ENCODE measurements at places on chromosomes 2 and 18.

GRCh38 chr2:85751627-85752026, 2.2 kb upstream of the ATOH8 start:
- DNase-seq = no peak

GRCh38 chr2:137020452-137021196, 255.3 kb downstream of the THSD7B start:
- DNase-seq = no peak

GRCh38 chr2:11539317-11540147, 5.7 kb downstream of the GREB1 start:
- DNase-seq = no peak

- no peak for DNase-seq
These were observed 2.2 kb upstream of the TNS1 start for GRCh38 chr2:218005028-218005427.

DNA sequence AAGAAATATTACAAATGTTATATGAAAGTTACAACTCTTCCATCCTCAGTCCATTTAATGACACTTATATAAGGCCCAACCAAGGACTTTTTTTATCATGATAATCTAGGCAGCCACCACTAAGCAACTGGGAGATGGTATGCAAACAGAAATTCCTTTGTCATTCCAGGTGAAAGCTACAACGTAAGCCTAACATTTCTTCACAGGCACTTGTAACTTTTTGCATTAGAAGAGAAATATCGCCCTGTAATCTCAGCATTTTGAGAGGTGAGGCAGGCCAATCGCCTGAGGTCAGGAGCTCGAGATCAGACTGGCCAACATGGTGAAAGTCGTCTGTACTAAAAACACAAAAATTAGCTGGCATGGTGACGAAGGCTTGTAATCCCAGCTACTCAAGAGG, 581.2 kb upstream of the SLC8A1 start:
- DNase-seq = no peak

DNA sequence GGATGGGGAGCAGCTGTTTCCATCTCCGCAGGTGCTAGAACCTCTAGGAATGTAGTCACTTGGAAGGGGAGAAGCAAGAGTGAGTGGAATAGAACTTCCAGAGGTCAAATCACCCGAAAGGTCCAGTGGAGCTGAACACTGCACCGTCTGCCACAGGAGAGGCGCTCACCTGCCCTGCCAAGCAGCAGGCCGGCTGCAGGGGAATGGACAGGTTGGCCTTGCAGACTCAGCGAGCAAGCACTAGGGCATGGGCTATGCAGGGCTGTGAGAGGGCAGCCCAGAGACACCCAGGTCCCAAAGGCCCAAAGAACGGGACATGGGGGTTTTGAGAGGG, 214.2 kb downstream of the TNS1 start:
- DNase-seq = no peak

DNA sequence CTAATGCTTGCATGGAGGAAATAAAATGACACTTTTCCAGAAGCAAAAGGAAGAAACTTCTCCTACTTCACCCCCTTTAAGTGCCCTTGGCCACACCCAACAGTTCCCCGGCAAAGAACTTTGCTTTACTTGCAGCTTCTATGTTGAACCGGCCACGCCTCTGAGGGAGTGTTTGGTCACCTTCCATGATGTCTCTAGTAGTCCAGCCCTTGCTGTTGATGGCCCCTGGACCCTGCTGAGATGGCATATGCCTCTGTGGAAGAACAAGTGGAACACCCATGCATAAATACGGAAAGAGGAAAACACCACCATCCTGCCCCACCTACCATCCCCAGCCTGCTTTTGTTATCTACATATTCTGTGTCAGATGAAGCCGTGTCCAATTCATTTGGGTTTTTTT, 218.3 kb upstream of the POU3F3 start:
- no peak for DNase-seq

- no peak for DNase-seq
These were observed 107.3 kb downstream of the TMEFF2 start for GRCh38 chr2:192087398-192087958.

- DNase-seq = no peak
These were observed 48.8 kb downstream of the PTRHD1 start for GRCh38 chr2:24744356-24744755.

DNA sequence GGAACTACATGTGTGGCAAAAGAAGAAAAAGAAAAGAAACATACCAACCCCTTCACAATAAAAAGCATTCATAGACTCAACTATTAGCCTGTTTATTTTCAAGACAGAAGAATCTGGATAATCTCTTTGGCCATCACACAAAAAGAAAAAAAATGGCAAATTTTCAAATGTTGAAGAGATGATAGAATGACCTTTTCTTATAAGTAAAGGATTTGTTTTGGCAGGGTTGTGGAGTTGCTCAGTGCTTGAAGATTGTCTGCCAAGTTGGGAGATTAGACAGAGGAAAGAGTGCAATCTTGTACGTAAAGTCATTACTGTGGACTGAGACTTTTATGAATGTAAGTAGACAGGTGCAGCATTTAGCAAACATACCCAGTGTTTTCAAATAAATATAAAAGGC, 18.5 kb upstream of the FAM171B start:
- DNase-seq = no peak

- peak; percentile 3 for DNase-seq
These were observed 26.2 kb upstream of the INSIG2 start for GRCh38 chr2:118062048-118062447.

DNA sequence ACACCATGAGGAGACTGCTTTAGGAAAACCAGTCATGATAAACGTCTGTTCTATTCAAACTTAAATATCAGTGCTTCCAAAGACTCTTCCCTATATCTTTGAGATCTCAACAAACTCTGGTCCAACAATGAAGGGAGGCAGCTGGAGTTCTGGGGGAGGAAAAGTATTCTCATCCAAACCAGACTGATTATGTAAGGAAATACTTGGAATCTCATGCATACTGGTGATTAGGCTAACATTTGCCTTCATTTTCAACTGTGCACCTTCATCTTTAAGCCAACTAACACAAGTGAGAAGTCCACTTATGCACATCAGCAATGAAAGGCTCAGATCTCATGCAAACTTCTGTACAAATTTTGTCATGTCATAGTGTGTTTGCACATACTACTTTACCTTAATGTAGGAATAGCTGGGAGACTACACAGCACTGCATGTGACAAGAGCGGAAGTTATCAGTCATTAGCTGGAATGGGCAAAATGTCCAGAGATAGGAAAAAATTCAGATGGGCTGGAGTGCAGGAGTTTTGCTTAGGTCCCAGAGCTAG, 67.5 kb upstream of the STK17B start:
- DNase-seq = no peak

- DNase-seq = no peak
These were observed 36.5 kb downstream of the RRM2 start for GRCh38 chr2:10159086-10159485.

DNA sequence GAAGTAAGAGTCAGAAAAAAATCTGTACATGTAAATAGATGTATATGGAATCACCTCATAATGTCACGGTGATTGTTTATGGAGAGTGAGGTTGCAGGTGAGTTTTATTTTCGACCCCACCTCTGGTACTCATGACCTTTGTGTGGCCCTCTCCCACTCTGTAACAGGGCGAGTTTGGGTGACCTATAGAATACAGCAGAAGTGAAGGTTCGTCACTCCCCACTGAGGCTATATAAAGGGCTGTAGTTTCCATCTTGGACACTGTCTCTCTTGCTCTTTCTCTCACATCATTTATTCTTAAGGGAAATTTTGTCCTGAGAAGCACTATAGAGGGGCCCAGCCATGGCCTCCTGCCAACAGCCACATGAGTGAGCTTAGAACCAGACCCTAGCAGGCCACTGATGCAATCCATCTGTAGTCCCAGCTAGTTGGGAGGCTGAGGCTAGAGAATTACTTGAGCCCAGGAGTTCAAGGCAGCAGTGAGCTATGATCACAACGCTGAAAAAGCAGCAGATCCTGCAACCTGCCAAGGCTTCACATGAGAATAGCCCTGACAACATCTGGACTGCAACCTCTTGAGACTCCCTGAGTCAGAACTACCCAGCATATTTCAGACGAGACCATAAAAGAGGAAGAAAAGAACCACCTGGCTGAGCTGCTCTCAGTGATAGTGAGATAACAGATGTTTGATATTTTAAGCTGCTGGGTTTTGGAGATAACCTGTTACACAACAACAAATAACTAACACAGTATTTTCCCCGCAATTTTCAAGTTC, 74.3 kb upstream of the SLC1A4 start:
- DNase-seq = no peak

- no peak for DNase-seq
These were observed 198.5 kb downstream of the SP3 start for GRCh38 chr2:173766537-173767289.

GRCh38 chr2:8388781-8389180, 293.1 kb upstream of the ID2 start:
- no peak for DNase-seq

- no peak for DNase-seq
These were observed 25.7 kb downstream of the TPO start for GRCh38 chr2:1438972-1439371.

DNA sequence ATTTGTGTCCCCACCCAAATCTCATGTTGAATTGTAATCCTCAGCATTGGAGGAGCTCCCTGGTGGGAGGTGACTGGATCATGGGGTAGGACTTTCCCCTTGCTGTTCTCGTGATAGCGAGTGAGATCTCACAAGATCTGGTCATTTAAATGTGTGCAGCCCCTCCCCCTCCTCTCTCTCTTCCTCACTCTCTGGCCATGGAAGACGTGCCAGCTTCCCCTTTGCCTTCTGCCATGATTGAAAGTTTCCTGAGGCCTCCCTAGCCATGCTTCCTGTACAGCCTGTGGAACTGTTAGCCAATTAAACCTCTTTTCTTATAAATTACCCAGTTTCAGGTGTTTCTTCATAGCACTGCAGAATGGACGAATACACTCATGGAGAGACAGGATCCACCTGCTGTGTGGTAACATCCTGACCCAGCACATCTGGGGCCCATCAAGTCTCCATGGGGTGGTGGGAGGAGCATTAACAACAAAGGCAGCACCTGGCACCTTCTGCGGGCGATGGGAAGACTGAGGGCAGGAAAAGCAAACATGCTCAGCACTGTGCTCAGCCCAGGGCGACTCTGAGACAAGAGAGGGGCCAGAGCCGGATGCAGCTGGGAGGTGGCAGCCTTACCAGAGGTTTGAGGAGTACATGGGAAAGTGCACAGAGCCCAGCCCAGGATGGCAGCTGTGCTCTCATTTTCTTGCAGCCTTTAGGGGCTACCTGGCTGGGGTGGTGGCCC, 16.2 kb upstream of the ALPP start:
- DNase-seq = no peak

DNA sequence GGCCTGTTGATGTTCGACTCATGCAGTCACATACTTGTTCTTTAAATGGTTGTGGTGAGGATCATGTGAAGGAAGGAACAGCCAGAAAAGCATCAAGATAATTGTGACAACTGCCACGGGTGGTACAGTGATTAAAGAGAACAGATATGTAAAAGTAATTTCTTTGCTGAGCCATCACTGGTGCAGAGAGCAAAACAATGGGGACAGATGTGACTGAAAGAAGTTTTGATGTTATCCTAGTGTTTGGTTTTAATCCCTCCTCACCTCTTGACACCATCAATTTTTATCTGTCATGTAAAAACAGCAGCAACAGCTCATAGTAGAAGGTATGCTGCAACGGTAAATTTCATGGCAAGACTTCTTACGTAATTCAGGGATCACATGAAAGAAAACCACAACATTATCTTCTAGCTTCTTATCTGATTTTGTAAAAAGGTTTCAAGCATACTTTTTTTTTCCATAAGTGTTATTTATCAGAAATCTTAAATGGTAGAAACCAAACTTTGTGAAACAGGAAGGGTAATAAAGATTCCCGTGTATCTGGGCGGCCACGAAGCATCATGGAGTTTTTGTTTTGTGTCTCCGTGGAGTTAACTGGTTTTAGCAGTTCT, 65.2 kb downstream of the PLCL1 start:
- DNase-seq = peak; percentile 55

GRCh38 chr2:173048897-173049661, 26.6 kb upstream of the MAP3K20 start:
- peak; percentile 99 for DNase-seq

- no peak for DNase-seq
These were observed 55.1 kb downstream of the MAP3K20 start for GRCh38 chr2:173130496-173131465.

- DNase-seq = no peak
These were observed 102.4 kb upstream of the ZFP36L2 start for GRCh38 chr2:43328832-43329231.

DNA sequence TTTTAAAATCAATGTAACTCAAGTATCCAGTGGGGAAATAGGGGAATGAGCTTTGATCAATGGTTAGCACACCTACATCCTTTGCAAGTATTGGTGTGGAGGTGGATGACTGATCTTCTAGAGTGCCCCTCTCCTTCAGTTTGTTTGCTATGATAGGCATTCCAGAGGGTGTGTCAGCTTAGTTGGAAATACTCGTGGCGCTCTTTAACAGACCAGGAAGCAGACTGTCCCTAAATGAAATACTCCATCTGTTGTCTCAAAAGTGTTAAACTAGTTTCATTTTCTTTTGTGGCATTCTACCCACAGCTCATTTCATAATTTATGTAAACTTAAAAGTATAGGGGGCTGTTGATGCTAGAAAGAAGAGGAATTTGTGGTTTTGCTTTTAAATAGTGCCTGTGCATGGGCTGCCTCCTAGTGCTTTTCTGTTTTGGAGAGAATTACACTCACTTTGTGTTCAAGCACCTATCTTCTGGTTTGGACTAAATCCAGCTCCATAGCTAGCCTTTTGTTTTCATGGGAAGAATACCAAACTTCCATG, 66.2 kb downstream of the STAT1 start:
- peak; percentile 82 for DNase-seq

DNA sequence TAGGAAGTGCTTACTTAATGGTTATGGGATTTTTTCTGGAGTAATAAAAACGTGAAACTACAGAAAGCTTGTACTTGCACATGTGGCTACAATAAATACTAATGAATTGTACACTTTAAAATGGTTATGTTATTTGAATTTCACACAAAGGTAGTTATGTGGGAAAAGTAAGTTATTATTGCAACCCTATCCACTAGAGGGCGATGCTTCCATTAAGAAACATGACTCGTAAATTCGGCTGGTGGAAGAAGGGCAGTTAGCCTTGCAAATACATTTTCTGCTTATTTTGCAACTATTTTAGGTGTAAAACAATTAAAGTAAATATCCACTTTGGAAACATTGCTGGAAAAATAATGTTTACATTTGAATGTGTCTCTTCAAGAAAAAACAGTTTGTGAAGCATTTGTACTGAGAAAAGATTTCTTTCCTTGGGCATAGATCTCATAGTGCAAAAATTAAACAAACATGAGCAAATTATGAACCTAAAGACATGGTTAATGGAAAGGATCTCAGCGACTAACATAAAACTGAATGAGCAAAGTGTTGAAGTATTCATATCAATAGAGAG, 68.1 kb upstream of the CSRNP3 start:
- peak; percentile 60 for DNase-seq

All from A172 (cell line).